ENCODE measurements at places on chromosomes 4 and X.

GRCh38 chrX:129706400-129707072 is 32.2 kb upstream of the XPNPEP2 start:
- no peak for DNase-seq

DNA sequence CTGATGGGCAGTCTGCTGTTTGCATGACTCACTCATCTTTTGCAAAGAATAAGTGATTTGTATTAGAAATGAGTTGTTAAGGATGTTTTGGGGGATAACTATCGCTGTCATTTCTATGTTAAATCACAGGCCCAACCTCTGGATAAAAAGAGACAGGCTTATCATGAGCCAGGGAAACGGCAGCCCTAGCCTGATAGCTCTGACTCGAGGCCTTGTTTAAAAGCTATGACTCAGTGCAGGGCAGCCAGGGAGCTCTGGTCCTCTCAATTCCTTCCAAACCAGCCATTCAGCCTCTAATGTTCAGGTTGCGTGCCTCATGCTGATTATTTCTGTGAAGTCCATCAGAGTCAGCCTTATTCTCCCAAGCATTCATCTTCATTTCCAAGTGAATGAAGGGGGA is 305.9 kb upstream of the HAND2 start:
- no peak for DNase-seq

DNA sequence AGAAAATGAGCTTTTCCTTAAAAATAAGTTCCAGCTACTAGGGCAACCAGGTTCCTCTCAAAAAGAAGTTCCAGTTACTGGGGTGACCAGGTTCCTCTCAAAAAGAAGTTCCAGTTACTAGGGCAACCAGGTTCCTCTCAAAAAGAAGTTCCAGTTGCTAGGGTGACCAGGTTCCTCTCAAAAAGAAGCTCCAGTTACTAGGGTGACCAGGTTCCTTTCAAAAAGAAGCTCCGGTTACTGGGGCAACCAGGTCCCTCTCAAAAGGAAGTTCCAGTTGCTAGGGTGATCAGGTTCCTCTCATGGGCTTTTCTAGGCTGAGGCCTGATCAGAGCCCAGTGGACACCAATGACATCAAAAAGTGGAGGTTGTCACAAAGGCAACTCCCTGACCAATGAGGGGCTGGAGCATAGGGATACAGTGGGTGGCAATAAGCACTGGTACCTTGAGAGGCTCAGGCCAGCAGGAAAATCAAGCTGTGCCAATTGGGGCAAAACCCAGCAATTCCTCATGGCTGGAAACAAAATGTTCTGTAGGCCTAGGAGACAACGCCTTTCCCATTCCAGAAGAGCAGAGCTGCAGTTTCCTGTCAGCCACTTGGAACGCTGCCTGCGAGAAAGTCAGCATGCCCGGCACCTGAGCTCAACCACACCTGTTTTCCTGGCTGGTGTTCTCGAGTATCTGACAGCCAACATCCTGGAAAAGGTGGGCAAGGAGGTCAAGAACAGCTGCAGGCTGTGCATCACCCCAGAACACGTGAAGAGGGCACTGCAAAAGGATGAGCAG is 12.3 kb upstream of the SYTL5 start:
- DNase-seq, result no peak

GRCh38 chrX:65668377-65669310 is 1.2 kb downstream of the MSN start:
- DNase-seq, result peak; percentile 8

GRCh38 chr4:37685823-37686372 is 278 bp downstream of the RELL1 start:
- DNase-seq, result no peak

DNA sequence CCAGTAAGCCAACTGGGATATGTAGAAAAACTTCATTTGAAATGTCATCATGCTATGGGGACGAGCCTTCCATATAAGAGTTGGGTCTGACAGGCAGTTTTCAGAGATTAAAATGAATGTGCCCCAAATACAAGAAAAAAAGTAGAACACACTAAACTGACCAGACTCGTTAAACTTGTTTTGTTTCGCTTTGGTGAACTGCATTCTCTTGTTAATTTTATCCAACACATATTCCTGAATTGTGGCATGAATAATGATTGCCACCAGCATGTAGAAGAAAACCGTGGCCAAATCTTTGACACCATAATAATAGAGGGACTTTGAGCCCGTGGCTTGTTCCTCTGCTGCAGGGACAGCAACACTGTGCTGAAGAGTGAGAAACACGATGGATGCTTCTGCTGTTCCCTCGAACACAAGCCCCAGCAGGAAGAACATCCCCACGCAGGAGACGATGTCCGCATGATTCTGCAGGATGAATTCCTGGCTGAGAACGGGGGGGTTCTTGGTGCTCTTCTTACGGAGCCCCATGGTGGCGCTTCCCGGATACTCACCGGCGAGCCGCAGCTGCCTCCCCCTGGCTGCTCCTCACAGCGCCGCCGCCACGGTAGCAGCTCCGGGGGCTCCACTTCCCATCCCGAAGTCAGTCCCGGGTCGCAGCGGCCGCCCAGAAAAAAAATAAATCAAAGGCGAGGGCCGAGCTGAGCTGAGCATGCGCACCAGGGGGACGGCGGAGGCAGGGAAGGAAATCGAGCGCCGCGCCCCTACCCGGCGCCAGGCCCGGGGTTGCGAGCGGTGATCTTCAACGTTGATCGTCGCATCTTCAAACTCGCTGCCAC is at the start of gene TRAM1L1:
TSS of gene TRAM1L1 (minus strand) at position 711 of the 836 bp plus-strand sequence. CDS start at position 528, 183 bp downstream.
- no peak for DNase-seq

DNA sequence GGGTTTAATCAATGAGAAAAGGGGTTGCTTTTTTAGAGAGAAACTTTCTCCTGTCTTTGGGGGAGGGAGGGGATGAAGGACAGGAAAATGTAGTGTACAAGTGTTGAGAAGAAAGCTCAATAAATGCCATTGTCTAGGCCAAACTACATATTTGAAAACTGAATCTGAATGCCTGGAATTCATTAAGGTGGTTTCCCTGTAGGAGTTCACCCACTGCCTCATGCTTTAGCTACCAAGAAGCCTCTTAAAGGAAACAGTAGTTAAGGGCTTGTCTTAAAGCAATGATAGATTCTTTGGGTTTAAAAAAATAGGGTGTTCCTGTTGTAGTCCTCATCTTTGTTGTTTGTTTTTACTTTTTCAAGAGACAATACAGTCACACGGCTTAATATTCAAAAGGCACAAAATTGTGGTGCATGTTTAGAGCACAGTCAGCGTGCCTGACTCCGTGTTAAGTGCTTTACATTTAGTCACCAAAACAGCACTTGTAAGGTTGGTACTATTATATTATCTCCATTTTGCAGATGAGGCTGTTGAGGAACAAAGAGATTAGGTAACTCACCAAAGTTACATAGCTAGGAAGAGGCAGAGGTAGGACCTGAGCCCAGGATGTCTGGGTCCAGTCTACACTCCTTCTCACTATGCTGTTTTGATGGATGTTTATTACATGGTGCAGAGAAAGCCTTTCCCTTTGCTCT is 46.0 kb downstream of the FNIP2 start:
- DNase-seq, result no peak

DNA sequence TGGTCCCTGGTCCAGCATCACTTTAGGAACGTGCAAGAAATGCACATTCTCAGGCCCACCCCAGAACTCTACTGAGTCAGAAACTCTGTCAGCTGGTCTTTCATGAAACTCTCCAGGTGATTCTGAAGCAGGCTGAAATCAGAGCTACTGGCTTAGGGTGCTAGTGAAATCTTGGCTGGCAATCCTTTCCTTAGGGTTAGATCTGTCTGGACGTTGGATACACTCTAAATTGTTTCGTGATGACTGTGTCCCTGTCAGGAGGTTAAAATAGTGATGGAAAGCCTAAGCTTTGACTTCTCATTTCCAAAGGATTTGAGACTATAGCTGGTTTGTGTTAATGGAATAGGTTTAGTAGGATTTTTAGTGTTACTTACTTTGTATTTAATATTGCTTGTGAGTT is 99.1 kb downstream of the ARHGAP10 start:
- no peak for DNase-seq

DNA sequence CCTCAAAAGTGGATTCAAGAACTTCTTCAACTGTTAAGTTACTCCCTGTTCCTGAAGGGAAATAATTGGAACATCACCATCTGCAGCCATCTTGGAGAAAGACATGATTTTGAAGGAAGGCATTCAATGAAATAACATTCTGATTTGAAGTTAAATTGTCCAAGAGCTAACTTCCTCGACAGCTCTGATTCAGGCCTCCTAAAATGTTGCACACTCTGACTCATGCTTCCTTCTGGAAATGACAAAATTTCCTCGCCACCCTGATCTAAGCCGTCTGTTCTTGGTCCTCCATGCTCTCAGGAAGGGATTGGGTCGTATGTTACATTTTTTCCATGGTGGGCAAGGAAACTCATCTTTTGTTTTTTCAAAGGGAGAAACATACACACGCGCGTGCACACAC is 496.9 kb upstream of the DIPK2B start:
- DNase-seq, result no peak

DNA sequence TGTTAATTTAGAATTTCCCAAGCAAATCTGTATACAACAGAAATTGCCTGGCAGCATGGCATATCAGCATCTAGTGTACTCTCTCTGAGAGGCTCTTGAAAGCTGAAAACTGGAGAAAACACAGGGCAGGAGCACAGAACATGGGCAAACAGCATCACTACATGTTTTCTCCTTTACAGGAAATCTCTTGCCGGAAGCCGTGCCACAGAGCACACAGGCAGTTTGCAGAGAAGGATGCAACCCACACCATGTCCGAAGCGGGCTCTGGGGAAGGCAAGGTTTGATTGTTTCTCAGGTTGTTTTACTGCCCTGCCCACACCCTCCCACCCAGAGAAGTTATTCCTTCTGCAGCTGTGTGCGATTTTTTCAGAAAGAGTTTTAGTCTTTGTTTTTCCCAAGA is 41.1 kb upstream of the FAM9C start:
- no peak for DNase-seq

- no peak for DNase-seq
Measured at GRCh38 chrX:73812256-73812655, 249.3 kb downstream of the CHIC1 start.

DNA sequence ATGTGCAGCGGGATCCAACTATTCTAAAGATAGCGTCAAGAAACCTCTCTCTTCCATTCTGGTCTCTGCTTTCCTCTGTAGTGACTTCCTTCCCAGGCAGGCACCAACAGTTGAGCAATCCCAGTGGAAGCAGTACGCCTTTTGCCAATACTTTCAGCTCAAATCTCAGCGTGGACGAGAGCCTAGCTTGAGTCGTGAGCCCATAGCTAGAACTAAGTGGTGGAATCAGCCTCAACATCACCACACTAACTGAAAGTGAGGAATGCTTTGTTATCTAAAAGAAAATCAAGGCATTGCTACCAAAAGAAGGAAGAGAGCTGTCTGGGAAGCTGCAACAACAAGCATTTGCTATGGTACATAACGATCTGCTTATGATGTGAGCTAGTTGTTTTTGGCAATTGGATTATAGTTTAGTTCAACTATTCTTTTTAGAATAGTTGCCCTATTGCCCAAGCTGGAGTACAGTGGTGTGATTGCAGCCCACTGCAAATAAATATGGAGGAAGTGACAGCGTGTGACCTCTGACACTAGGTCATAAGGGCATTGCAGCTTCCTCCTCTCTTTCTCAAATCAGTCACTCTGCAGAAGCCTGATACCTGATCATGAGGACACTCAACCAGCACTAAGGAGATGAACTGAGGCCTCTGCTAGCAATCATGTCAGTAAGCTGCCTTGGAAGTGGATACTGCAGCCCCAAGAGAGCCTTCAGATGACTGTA is 24.7 kb upstream of the FRYL start:
- DNase-seq, result no peak

DNA sequence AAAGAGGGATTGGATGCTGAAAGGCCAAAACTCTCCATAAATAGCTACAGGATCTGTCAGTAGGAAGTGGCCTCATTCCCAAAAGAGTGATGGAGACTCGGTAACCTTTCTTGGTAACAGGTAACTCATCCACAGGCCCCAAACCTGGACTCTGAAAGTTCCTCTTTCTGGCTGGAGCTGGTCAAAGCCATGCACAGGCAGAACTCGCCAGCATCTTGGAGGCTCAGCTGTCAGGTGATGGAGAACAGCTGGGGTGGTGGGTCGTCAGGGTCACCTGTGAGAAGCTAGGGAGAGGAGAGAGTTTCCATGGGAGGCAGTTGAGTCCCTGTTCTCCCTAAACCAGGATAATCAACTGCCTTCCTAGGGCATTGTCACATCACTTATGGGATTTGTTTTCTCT is 354.3 kb upstream of the GATB start:
- no peak for DNase-seq

DNA sequence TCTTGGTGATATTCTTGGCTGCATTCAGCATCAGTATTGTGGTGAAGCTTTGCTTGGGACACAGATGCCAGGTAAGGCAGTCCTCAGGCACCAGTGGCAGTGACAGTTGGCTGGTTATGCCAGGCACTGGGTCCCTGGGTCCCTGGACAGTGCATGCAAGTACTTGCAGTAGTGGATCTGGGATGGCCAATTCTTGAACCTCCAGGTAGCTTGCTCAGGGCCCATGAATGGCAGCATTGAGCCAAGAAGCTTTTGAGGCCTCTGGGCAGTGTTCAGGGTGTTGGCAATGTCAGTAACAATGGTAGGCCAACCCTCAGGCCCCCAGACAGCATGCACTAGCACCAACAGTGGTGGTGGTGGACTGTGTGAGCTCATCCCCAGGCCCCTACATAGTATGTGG is 106.8 kb upstream of the ANXA10 start:
- DNase-seq, result no peak

- DNase-seq, result peak; percentile 0
Measured at GRCh38 chrX:102599084-102599950, at the start of gene ARMCX5. Gene ARMCX5 (plus strand): TSS chrX:102599515. CDS start chrX:102602142, 2,627 bp downstream.

DNA sequence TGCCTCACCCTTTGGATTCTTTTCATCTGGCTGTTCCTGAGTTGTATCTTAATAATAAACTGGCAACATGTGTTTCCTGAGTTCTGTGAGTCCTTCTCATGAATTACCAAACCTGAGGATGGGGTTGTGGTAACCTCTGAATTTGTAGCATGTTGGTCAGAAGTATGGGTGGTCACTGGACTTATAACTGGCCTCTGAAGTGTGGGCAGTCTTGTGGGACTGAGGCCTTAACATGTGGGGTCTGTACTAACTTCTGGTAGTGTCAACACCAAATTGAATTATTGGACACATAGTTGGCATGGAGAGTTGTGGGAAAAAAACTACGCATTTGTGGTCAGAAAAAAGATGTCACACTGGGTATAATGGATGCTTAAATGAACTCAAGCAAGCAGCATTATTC is 45.0 kb upstream of the TNIP3 start:
- no peak for DNase-seq

GRCh38 chr4:13766761-13767540 is 139.4 kb upstream of the BOD1L1 start:
- no peak for DNase-seq

DNA sequence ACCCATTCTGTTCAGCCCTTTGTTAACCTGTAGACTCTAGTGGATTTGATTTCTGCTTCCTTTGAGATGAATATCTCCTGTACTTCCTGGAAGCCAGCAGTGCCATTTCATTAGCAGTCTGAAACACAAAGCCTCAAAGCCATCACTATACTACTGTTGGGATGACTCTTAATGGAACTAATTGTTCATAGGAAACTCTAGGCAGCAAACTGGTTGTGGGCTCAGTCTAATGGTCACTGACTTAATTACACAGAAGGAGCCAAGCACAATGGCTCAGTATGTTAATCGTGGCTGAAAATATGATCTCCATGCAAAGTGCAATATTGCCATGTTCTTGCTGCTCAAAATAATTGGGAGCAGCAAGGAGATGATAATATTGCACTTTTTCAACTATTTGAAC is 262.3 kb downstream of the ARHGAP24 start:
- no peak for DNase-seq
